ENCODE measurements at places on chromosomes 11 and 22.
A peak's percentile ranks its signal among the peaks of the same experiment; 100 is the strongest.

DNA sequence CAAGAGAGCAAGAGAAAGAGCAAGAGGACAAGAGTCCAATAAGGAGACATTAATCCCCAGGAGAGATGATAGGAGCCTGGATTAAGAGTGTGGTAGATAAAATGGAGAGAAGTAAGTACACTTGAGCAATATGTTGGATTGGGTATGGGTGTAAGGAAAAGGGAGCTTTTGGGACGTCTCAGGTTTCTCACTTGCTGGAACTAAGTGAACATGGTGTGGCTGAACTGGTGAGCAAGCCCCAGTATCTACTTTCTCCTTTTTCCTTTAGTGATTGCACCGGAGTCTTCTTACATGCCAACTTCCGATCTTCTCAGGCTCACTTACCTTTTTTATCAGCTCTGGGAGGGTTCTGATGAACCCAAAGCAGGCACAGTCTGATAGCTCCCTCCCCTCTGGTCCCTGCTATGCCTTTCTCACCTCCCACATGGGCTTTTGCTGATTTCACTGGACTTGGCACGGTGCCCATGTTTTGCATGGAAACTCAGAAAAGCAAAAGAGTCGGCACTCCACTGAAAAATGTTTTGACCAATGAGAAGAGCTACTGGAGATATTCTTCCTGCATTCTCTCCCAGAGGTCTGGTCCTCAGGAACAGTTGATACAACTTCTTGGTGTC, 14.5 kb upstream of the APLNR start:
- DNase-seq, result no peak

DNA sequence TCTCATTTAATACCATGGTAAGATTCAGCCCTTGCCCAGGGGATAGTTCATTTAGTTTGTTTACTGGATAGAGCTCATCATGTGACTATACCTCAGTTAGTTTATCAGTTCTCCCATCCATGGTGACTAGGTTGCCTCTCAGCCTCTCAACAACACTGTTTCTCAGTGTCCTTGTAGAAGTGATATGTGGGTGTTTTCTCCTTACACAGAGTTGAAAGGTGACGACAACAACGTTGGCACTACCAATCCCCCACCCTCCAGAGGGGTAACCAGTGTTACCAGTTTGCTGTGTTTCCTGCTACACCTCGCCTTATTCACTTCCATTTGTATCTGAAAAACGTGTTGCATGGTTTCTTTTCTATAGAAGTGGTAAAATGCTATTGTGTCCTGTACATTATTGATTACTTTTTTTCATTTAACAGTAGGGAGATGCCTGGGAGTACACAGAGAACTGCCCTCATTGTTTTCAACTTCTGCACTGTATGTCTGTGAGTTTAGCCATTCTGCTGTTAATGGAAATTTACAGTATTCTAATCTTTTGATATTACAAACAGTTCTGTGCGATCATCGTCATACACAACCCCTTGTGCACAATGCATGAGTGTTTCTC, 11.6 kb downstream of the NEAT1 start:
- no peak for DNase-seq

DNA sequence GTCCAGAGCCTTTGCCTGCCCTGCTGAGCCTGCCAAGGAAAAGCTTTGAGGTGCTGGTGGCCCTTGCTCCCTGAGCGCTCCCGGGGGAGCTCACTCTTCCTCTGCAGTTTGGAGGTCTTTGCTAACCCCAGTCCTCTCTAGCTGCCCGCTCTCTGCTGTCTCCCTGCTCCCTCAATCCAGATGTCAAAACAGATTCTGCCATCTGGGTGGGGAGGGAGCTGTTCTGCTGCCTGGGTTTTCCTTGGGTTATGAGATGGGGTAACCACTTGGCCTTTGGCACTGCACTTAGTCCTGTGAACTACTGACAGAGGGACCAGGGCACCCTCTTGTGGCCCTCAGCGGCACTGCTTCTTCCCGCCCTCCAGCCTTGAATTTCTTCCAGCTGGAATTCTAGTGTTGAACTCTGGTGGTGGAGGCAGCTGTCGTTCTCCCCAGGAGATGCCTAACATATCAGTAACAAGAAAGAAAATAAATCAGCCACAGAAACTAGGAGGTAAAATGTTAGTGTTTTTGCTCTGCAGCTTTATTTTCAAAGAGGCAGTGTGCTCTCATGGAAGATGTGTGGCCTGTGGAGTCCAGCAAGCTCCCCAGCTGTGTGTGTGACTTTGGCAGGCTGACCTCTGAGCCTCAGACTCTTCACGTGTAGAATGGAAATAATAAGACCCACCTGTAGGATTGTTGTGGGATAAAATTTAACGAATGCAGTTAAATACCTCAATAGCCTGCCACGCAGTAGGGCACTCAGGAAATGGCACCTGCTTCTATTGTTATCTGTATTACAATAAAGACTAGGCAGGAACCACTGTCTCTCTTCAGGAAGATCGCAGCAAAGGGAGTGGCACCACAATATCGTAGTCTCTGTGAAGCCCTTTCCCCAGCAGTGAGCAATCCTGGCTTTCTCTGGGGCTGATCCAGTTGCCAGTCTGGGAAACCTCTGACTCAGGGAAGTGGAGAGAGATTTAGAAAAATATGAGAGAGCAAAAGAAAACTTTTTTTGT, 23.4 kb downstream of the ARFGAP2 start:
- peak; percentile 91 for DNase-seq

DNA sequence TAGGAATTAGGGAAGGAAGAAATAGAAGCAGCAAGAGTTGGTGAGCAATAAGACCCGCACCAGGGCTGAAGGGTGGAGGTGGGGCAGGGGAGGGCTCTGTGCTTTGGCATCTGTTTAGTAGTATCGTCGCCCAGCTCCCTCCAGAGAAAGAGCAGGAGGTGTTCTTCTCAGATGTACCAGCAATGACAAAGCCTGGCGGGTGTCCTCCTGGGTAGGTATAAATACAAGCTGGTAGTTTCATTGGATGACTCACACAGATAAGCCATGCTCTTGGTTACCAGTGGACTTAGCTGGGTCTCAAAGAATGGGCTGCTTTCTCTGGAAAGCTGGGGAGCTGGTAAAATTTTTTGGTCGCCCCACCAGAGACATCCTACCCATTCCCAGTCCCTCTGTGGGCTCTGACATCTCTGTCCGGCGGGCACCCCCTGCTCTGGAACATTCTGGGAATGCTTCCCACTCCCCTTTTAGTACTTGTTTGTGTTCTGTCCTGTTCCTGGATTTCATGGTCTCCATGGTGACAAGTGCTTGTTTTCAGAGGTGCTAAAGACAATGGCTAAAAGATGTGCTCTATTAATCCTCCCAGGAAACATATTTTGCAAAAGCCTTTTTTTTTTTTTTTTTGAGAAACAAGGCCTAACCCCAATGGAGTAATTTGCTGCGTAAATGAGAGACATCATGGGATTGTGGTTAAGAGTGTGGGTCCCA, 15.4 kb upstream of the TUBA8 start:
- no peak for DNase-seq

DNA sequence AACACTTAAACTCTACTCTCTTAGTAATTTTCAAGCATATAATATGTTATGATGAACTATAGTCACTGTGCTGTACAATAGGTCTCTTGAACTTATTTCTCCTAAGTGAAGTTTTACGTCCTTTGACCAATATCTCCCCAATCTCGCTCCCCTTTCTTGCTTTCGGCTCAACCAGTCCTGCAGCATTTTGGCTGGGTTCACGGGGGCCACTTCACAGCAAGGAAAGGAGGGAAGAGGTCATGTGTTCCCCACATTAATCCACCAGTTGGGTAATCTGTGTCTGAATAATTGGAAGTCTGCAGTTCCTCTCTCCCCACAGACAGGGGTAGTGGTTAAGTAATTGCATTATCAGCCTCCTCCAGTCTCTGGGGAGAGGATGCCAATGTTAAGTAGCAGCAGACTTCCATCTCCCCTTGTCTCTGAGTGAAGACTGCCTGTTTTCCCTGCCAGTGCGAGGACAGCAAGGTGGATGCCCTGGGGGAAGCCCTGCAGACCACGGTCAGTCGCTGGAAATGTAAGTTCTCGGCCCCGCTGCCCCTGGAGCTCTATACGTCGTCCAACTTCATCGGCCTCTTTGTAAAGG, 59.2 kb upstream of the CRTAM start:
- no peak for DNase-seq

DNA sequence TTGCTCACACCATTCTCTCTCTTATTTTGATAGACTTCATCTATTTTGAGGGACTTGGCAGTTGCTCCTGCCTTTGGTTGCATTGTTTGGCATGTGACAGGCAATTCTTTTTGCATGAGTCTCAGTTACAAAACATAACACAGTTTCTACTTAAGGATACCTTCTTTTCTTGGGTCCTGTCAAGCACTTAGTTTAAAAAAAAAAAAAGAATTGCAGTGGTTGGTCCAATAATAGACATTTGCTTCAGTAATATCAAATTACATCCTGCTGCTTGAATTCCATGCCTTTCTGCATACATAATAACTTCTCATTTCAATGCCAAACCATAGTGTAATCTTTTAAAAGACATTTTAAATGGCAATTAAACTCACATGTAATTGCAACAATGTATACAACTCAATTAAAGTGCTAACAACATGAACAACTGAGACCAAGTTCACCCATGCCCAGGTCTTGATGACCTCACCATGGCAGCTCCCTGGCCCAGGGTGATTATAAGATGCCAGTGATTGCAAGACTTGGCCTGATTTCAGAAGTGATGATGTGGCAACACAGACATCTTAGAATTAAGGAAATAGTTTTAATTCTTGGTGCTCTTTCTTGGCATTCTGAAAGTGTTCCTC, 32.2 kb upstream of the PLET1 start:
- no peak for DNase-seq

DNA sequence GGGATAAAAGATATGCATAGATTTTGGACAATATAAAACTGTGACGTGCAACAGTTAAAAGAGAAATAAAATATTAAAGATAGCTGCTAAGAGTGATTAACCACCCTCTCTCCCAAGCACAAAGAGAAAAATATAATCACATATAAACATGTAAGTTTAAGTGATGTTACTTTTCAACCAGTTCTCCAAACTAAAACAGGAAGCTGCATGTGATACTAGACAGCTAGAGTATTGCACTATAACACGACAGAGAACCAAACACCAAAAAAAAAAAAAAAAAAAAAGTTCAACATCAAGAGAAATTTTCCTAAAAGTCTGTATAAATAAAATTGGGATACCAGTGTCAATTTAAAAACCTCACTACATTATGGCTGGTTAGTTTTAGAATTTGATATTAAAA, 79.1 kb downstream of the PICALM start:
- no peak for DNase-seq

GRCh38 chr11:10076458-10077141, 217.4 kb downstream of the SBF2 start:
- DNase-seq, result peak; percentile 69

DNA sequence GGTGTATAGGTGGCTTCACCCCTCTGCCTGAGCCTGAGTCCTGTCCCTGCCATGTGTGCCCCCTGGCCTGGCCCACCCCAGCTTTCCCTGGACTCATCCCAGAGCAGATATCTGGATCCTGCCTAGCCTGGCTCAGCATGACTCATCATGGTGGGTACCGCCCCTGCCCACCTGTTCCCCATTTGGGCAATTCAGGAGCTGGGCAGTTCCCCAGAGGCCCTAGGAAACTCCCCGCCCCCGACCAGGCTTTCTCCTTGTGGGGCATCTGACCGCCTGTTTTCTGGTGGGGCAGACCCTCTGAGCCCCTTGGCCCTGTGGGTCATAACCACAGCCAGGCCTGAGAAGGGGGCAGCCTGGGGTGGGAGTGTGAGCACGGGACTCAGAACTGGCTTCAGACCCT, 4.4 kb downstream of the TSPO start:
- no peak for DNase-seq

DNA sequence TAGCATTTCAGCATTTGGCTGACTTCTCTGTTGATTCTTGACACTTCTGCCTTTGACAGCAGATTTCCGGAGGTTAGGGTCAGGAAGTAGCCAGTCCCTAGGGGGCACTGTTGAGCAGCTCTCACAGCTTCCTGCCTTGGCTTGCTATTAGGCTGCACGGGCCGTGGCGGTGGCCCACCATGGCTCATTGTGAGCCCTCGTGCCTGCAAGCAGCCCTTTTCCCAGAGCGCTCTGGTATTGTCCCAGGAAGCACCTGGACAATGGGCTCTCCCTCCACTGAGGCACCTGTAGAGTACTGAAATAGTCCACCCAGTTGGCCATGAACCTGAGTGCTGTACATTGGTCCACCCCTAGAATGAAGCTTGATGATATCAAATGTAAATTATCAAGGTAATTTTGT, 100.2 kb upstream of the GAL start:
- no peak for DNase-seq

DNA sequence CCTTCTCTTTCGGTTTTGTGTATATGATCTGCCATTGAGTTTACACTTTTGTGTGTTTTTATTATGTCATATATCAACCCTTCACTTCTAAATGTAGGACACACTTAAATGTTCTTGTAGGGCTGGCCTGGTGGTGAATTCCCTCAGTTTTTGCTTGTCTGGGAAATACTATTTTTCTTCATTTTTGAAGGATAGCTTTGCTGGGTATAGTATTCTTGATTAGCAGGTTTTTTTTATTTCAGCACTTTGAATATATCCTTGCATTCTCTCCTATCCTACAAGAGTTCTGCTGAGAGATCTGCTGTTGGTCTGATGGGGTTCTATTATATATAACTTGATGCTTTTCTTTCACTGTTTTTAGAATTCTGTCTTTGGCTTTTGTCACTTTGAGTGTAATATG, 79.1 kb downstream of the TECTA start:
- no peak for DNase-seq

DNA sequence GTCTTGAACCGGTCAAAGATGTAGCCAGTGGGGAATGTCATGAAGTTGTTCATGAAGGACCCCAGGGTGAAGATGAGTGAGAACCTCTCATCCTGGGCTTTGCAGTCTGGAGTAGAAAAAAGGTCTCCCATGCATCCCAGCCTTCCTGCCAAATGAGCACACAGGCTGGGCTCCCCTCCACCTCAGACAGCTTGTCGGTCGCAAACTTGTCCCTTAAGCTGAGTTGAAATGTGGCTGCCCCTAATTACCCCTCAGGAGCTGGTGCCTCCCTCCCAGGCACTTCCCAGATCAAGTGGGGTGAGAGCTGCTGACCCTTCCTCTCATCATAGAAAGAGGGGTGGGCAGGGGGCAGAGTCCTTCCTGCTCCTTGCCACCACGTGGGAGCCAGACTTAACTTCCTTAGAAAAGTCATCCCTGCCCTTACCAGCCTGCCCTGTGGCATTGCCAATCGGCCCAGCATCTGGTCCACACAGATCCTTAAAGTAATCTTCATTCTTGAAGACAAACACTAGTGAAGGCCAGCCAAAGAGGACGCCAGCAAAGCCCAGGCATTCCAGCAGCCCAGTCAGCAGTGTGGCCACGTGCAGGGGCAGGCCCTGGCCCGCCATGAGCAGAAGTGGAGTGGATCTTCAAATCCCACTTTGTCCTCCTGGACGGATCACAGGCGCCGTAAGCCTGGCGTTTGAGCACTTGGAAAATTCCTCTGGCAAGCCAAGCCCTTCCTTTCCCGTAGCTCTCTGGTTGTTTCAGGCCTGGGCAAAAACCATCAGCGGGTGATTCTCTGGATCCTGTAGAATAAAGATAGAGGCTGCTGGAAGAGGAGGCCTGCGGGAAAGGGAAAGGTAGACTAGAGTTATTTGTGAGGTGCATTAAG, 1.1 kb downstream of the SLC43A3 start:
- peak; percentile 83 for DNase-seq

Data from right hindlimb (tissue), 1 donor.